ENCODE measurements at places on chromosomes 5 and 9.

DNA sequence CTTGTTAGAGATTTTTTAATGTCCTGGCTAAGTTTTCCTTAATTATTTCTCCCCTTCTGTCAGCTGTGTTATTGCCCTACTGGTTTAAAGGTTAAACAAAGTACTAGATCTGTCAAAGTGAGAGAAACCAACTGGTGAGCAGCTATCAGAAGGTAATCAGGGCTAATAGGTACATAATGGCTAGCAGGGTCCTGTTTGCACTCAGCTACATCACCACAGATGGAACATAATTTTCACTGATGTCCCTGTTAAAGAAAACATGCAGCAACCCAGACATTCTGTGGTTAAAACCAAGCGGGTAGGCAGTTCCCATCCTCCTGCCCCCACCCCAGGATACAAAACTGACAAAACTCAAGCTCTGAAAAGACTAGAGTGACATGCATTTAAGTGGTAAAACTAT is 473.9 kb downstream of the NR2F1-AS1 start:
- no peak for DNase-seq

DNA sequence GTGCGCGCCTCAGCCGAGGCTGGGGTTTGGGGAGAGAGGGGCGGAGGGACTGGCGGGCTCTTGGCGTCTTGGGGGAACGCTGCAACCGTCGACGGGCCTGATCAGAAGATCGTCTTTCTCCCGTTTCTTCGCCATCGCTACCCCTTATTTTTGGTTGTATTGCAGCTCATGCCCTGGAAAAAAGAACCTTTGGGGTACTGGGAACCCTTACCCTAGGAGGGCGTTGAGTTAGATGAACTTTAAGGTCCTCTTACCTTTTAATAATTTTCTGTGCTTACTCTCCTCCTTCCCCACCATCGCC is 719 bp downstream of the PAIP2 start:
- no peak for DNase-seq

DNA sequence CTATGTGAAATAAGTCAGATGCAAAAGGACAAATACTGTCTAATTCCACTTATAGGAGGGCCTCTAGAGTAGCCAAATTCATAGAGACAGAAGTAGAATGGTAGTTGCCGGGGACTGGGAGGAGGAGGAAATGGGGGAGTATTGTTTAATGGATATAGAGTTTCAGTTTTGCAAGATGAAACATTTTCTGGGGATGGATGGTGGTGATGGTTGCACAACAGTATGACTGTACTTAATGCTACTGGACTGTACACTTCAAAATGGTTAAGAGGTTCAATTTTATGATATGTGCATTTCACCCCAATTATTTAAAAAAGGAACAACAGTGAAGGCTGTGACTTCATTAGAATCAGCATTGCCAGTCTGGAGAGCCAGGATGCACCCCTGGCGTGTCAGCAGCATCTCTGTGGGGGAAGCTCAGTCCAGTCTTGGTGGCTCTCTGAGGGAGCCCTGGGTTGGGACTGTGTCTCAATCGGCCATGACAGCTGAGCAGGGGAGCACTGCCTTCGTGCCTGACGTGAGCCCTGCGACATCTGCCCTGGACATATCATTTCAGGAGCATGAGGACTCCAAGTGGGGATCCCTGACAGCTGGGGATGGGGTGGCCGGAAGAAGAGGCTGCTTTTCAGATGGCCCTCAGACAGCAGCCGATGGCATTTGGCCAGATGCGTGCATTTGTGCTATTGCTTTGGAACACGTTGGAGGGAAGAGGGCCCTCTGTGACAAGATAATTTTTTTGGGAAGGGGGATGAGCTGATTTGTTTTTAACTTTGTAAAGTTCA is 130.8 kb upstream of the STC2 start:
- DNase-seq = peak; percentile 58

GRCh38 chr5:142819825-142820224 is 49.6 kb downstream of the ARHGAP26 start:
- no peak for DNase-seq

DNA sequence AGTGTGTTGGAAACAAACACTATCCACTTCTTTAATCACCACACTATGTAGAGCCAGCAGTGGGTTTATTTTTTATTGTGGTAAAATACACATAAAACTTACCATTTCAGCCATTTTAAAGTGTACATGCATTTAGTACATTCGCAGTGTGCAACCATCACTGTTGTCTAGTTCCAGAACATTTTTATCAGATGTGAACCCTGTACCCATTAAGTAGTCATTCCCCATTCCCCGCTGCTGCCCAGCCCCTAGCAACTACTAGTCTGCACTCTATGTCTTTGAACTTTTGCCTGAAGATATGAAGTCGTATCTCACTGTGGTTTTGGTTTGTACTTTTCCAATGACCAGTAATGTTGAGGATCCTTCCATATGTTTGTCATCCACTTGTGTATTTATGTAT is 30.2 kb upstream of the F2R start:
- no peak for DNase-seq

- no peak for DNase-seq
Observed at GRCh38 chr9:6680797-6681146, 35.2 kb upstream of the GLDC start.

GRCh38 chr5:121399879-121400278 is 451.8 kb upstream of the FTMT start:
- DNase-seq = no peak

- DNase-seq = no peak
Observed at GRCh38 chr9:130555968-130556367, 23.4 kb upstream of the FUBP3 start.

GRCh38 chr9:133929599-133929998 is 62.5 kb downstream of the VAV2 start:
- DNase-seq = no peak

- DNase-seq = no peak
Observed at GRCh38 chr5:140174014-140174413, 974 bp upstream of the CYSTM1 start.

DNA sequence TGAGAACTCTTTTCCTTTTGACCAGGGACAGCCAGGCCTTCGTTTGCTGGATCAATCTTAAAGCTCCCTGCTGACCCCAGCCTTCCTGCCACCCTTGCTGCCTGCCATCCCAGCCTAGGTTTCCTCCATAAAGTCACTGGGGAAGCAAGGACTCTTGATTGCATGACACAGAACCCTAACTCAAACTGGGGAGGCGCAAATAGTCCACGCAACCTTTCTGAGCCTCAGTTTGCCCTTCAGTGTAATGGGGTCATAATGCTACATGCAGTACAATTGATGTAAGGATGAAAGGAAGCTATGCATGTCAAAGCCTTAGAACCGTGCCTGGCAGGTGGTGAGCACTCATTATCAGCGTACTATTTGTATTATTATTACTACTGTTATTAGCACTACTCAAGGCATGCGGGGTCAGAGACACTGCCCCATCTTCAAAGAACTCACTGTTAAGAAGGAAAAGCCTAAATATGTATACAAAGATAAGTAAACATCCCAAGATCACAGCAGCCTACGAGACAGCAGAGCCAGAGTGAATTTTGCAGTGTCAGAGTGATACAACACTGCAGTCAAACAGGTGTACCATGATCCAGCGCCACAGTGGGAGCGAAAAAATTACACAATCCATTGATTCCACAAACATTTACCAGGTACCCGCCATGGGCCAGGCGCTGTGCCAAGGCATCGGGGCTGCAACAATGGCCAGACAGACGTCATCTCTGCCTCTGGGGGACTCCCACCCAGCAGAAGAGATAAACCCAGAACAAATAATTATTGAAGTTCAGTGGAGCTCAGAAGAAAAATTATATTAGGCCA is 16.9 kb upstream of the CPLX2 start:
- DNase-seq = no peak

GRCh38 chr5:6264394-6264793 is 114.0 kb downstream of the MED10 start:
- DNase-seq = no peak

DNA sequence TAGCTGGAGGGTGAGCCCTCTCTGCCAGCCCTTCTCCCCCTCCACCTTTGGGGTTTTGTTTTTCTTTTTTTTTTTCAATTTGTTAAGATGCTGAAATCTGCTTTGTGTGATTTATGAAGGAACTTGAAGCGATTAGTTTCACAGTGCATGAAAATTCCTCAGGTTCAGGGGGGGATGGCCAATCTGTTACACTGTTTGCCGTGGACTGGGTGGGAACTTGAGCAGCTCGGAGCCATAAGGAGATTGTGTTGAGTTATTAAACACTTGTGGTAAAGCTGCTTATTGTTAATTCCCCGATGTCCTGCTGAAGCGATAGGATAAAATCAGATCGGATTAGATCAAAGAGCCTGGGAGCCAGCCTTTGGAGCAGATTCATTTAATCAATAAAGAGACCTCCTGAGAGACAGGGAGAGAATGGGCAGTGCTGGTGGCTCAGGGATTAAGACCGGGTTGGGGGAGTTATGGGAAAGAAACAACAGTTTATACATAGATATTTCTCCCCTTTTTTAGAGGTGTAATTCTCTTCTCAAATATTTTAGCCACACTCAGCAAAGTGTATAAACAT is 105.8 kb upstream of the SPATA31D4 start:
- DNase-seq = no peak

GRCh38 chr9:36843964-36844363 is 190.1 kb downstream of the PAX5 start:
- no peak for DNase-seq

GRCh38 chr9:7403839-7404487 is 395.6 kb downstream of the DMAC1 start:
- DNase-seq = no peak

All from femur (tissue), 1 donor.